ENCODE measurements at places on chromosomes 16 and 17. TPM values are rescaled to one million over a fixed set of nuclear protein-coding genes. Genes with fewer than 3 reads are reported as not detected.

The SLC25A10 gene
- 15.2 TPM for total RNA-seq

The FA2H gene
- not detected for total RNA-seq

The SLC13A2 gene
- total RNA-seq = not detected

The ARHGAP23 gene
- total RNA-seq = 87.2 TPM

The CLDN9 gene
- 5.4 TPM for total RNA-seq

The SP2 gene
- total RNA-seq = 18.0 TPM

The OR2C1 gene
- 0.47 TPM for total RNA-seq

The CASKIN1 gene
- 8.9 TPM for total RNA-seq

The OTOP3 gene
- total RNA-seq = not detected

The DNAH2 gene
- total RNA-seq = 0.18 TPM

The MCRIP1 gene
- total RNA-seq = 103 TPM

The CD300LB gene
- total RNA-seq = not detected

The HOXB1 gene
- 0.24 TPM for total RNA-seq

The SRSF1 gene
- total RNA-seq = 267 TPM

GRCh38 chr16:82062645-82063058 is 27.6 kb downstream of the HSD17B2 start:
- no peak for DNase-seq

DNA sequence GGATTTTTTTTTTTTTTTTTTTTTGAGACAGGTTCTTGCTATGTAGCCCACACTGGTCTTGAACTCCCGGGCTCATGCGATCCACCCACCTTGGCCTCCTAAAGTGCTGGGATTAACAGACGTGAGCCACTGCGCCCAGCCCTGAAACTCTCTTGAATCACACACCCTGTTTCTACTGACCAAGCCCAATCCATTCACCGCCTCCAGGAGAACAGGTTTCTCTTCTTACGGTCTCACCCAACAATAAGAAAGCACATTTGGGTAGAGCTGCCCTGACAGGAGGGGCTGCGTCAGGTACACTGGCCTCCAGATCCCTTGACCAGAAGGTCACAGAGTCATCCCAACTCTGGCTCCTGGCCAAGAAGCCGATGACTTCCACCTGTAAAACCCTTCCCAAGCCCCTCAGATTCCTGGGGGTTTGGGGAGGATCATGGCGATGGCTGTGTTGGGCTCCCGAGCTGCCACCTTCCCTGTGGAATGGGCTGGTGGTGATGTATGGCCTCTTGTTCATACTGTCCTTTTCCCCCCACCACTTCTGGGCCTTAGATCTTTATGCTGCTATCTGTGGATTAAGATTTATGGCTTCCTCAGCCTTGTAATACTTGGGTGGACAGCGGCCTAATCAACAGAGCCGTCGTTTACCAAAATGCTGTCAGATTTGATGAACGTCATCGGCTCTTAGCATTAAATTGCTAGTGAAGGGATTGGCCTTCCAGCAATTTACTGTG is 89.1 kb downstream of the KATNIP start:
- DNase-seq = no peak

- DNase-seq = no peak
Observed at GRCh38 chr17:19334331-19334730, 28.2 kb downstream of the B9D1 start.

DNA sequence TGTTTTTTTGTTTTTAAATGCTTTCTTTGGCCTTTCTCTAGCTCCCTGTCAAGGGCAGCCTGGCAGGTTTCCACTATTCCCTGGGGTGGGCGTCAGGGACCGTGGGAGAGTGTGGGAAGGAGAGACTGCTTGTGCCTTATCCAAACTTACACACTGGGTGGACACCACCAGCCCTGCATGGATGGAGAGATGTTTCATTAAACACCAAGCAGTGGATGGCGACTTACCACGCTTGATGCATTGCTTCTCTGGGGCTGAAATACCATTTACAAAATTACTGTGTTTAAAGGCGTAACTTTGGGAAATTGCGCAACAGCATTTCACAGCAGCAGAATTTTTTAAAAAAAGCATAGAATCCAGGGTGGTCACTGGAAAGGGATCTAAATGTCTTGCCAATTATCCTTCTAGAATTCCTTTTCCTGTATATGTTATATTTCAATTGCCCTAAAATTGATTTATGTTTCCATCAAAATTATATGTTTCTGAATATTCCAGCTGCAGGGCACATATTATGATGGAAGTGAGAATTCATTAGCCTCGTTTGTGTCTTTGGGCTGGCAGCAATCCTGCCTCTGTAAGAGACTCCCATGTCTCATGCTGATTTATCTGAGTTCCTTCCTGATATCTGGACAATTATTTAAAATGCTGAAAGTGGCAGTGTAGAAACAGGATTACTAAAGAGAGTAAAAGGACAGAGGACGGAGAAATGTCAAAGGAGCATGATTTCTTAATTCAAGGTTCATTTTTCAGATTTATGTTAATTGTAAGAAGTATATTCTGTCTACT is 247.3 kb downstream of the GRIN2A start:
- DNase-seq = no peak

DNA sequence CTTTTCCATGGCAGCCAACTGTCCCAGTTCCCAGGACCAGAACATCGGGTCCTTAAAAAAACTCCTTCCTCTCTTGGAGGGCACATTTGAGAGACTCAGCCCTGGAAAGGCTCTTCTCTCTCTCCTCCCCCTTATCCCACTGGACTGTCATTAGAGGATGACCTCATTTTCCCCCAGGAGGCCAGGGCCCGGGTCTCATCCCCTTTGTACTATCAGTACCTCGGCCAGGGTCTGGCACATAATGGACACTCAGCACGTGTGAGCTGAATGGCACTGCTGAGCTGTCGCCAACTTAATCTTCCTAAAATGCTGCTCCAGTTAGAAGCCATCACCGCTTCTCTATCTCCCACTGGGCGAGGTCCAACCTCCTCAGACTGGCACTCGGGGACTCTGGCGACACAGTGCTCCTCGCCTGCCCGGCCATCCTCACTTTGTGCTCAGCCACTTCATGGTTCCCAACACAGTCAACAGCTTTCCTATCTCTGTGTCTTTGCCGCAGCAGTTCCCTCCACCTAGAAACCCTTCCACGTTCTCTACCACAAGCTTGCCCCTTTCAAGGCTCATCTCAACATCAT is 3.6 kb upstream of the RHBDL3 start:
- no peak for DNase-seq

GRCh38 chr17:19905502-19905901 is 37.8 kb upstream of the ULK2 start:
- DNase-seq = no peak

GRCh38 chr17:77454242-77455095 is 313.7 kb downstream of the SEC14L1 start:
- no peak for DNase-seq

GRCh38 chr17:81557276-81558114 is 5.3 kb upstream of the FAAP100 start:
- DNase-seq = no peak

- no peak for DNase-seq
Observed at GRCh38 chr16:27595475-27595874, 45.5 kb downstream of the KATNIP start.

GRCh38 chr16:73065632-73066330 is 17.9 kb upstream of the ZFHX3 start:
- DNase-seq = no peak

DNA sequence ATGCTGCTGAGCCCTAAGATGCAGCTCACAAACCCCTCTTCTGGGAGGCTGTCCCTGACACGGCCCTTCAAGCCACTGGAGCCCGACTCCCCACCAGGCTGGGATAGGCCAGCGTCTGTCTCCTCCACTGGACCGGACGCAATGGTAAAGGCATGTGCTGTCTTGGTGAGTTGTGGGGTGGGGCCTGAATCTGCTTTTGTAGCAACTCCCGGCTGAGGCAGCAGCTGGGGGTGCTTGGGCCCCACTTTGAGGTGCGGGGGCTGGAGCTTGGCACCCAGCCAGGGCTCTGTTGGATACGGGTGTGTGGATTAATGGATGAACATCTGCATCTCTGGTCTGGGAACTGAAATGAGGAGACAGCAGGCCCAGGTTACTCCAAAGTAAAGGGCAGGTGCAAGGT is 3.5 kb upstream of the NLRC3 start:
- no peak for DNase-seq

DNA sequence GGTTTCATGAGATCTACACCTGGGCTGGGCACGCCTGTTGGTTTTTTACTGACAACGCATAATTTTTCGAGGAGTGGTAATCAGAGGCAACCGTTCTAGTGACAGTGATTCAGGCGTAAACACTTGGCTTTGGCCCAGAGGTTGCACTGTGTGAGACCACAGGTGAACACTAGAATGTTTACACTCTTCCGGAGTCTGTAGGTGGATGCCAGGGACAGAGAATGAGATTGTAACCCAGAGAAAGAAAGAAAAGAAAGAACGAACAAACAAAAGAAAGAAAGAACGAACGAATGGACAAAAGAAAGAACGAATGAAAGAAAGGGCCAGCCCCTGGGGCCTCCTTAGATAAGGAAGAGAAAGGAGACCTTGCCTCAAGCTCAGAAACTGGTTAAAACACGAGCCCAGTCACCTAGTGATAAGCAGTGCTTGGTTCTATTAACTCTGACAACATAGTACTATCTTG is 113.2 kb downstream of the PRKCB start:
- DNase-seq = no peak

GRCh38 chr16:3731126-3731935 is 14.0 kb upstream of the TRAP1 start:
- DNase-seq = no peak

GRCh38 chr16:77789085-77790008 is 983 bp downstream of the VAT1L start:
- DNase-seq = no peak

GRCh38 chr17:82054351-82055022 is 2.8 kb downstream of the GPS1 start:
- DNase-seq = no peak

GRCh38 chr17:77314601-77315000 is 173.8 kb downstream of the SEC14L1 start:
- DNase-seq = no peak

DNA sequence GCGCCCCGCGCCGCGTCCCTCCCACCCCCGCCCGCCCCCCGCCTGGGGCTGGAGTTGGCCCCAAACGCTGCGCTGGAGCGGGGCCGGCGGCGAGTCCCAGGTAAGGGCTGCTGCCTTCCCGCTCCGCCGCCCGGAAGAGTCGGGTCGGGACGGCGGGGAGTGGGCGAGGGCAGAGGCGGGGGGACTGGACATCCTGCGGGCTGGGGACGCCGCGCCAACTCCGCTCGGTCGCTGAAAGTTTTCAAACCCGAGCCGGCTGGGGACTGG is 469 bp downstream of the GPRC5C start:
- DNase-seq = no peak

DNA sequence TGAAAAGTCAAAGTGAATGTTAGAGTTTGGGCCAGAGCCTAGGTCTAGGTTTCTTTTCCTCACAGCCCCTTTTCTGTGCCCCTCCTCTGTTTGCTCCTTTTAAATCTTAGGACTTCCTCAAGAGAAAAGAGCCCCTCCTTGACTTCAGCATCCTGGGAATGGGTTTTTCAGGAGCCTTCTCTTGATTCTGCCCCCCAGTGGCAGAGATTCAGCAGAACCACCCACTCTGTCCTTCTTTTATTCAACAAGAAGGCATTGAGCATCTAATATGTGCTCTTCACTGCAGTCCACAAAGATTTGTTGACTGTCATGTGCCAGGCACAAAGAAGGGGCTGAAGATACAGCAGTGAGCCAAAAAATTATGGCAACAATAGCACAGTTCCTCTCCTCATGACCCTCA is 270.8 kb upstream of the CDH5 start:
- DNase-seq = no peak

GRCh38 chr17:39210093-39210434 is 10.0 kb downstream of the RPL19 start:
- DNase-seq = no peak

DNA sequence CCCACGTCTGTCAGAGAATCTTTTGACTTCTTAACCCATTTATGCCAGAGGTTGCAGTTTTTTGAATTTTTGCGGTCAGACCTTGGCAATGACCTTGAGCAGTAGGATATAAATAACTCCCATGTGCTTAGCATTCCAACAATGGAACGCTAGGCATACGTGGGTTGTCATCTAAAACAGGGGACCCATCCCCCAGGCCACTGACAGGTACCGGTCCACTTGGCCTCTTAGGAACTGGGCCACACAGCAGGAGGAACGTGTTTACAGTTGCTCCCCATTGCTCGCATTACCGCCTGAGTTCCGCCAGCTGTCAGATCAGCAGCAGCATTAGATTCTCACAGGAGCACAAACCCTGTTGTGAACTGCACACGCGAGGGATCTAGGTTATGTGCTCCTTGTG is 76.8 kb upstream of the LGALS9 start:
- no peak for DNase-seq

DNA sequence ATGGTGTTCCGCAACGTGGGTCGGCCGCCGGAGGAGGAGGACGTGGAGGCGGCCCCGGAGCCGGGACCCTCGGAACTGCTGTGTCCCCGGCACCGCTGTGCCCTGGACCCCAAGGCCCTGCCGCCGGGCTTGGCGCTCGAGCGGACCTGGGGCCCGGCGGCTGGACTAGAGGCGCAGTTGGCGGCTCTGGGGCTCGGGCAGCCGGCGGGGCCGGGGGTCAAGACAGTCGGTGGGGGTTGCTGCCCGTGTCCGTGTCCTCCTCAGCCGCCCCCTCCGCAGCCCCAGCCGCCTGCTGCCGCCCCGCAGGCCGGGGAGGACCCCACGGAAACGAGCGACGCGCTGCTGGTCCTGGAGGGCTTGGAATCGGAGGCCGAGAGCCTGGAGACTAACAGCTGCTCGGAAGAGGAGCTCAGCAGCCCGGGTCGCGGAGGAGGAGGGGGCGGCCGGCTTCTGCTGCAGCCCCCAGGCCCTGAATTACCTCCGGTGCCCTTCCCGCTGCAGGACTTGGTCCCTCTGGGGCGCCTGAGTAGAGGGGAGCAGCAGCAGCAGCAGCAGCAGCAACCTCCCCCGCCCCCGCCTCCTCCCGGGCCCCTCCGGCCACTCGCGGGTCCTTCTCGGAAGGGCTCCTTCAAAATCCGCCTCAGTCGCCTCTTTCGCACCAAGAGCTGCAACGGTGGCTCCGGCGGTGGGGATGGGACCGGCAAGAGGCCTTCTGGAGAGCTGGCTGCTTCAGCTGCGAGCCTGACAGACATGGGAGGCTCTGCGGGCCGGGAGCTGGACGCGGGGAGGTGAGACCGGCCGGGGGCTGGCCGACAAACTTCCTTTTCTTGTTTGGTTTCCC is 821 bp downstream of the SOCS7 start:
- DNase-seq = no peak

DNA sequence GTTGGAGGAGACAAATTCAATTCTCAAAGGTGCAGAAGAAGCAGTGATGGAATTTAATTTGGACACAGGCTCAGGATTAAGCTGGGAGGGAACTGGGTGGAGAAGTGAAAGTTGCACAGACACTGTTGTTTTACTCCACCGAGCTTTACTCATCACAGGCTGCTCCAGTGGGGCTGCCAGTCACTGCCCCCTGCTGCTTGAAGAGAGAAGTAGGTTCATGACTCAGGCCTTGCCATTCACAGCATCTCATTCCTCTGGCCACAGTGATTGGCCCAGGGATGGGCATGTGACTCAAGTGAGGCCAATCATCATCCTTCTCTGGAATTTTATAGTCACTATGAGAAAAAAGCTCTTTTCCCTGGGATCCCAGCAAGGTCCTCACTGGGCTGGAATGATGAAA is 11.8 kb downstream of the GNAO1 start:
- no peak for DNase-seq

- no peak for DNase-seq
Observed at GRCh38 chr16:87628940-87629339, 26.6 kb downstream of the JPH3 start.
